ENCODE measurements at places on chromosomes 1 and 21.

DNA sequence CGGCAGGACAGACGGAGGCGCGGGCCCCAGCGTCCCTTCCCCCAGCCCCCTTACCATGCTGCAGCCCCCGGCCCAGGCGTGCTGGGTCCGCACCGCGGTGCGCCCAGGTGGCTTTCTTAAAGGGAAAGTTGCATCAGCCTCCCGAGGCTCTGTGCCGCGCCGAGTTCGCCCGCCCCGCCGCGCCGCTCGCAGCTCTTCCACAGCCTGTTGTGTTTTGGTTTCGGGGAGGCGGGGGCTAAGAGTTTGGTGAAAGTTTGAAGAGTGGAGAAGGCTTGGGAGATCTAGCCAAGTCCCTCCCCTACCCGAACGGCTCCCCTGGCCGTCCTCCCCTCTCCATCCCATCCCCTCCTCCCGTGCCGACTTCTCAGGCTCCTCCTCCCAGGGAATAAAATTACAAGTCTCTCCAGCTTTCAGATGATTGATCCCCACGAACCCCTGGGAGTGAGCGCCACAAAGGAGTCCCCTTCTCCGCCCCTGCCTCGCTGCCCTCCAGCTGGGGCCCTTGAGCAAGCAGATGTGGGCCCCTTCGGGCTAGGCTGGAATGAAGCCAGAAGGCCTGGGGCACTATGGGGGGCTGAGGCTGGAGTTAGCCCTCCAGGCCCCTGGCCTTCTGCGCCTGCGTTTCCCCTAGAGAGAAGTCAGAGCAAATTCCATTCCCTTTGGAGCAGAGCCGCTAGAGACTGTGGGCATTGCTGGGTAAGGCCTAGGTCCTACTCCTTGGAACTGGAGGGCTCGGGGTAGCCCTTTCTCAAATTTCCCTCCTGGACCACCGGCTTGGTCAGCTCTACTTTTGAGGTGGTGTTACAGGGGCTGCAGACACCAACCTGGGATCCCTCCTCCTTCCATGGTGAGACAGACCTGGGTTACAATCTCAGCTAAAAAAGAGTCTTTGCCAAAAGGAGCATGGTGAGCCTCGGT is at the start of gene SLC6A9:
SLC6A9 (minus strand) TSS at position 211 of the 918 bp plus-strand sequence. CDS start 7,185 bp downstream, outside the sequence.
- peak; percentile 37 for DNase-seq

- no peak for DNase-seq
Measured at GRCh38 chr1:155695072-155695471, 6.2 kb downstream of the DAP3 start.

DNA sequence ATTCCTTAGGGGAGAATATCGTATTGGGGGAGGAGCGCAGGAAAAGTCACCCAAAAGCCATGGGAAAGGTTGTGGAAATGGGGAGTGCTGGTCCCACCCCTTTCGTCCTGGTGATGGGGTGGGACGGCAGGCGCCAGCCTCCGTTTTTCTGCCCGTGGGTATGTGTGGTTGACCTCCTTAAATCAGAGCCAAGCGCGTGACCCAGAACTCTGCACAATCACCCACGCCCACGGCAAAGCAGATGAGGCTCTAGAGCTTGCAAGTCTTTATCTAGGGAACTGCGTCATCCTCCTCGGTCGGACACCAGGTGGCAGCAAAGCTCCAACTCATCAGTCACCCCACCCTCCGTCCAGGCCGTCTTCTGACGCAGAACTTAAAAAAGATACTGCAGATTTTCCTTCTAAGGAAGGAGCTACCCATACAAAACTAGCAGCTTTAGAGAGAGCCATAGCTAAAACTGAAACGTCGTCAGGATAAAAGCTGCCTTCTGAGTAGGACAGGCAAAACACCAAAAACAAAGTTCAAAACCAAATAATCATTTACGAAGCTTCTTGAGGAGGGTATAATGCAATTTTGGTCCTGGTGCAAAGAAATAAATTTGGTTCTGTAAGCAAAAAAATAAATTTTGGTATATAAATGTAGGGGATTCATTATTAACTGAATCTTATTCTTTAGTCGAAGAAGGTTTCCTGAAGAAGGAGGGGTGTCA is 62.0 kb downstream of the TBX19 start:
- DNase-seq, result peak; percentile 88

DNA sequence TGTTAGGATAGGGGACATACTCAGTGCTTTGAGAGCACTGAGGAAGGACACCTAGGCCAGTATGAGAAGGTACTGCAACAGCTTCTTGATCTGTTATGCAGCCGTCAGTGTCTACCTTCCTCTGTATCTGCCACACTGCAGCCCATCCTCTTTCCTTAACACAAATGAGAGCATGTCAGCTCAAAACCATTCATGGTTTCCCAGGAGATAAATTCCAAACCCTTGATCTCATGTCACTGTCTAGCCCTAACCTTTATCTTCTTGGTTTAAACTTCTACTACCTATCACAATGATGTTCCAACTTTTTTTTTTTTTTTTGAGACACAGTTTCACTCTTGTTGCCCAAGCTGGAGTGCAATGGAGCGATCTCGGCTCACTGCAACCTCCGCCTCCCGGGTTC is 1.4 kb downstream of the ZMYND12 start:
- no peak for DNase-seq

- no peak for DNase-seq
Measured at GRCh38 chr1:89822999-89823628, 2.3 kb downstream of the LRRC8D start.

- DNase-seq, result no peak
Measured at GRCh38 chr1:82540006-82540405, 739.3 kb downstream of the ADGRL2 start.

DNA sequence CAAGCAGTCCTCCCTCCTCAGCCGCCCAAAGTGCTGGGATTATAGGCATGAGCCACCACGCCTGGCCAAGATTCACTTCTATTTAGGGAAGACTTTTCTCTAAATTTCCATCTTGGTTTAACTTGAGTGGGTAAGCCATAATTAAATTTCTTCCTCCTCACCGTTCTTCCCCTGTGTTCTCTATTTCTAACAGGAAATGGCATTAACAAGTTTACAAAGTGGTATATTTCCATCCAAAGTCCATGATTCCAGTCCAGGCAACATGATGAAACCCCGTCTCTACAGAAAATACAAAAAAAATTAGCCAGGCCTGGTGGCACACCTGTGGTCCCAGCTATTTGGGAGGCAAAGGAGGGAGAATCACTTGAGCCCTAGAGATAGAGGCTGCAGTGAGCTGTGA is 92.1 kb downstream of the ZFYVE9 start:
- DNase-seq, result no peak

DNA sequence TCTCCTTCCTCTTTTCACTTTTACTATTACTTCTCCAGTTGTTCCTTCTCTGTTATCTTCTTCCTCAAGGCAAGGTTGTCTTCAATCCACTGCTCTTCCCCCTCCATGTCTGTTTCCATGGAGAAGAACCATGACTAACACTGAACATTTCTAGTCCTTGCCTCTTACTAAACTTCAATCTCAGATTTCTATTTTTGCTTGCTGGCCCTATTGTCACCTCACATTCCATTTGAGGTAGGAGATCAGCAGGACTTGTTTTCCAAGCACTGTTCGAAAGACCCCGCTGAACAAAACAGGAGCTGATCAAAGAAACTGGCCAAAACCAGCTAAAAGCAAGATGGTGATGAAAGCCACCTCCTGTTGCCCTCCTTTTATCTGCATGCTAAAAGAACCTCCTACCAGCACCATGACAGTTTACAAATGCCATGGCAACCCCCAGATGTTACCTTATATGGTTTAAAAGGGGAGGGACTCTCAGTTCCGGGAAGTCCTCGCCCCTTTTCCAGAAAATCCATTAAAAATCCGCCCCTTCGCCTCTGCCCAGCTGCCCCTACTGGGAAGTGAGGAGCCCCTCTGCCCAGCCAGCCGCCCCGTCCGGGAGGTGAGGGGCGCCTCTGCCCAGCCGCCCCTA is 22.6 kb downstream of the GON4L start:
- DNase-seq, result no peak

DNA sequence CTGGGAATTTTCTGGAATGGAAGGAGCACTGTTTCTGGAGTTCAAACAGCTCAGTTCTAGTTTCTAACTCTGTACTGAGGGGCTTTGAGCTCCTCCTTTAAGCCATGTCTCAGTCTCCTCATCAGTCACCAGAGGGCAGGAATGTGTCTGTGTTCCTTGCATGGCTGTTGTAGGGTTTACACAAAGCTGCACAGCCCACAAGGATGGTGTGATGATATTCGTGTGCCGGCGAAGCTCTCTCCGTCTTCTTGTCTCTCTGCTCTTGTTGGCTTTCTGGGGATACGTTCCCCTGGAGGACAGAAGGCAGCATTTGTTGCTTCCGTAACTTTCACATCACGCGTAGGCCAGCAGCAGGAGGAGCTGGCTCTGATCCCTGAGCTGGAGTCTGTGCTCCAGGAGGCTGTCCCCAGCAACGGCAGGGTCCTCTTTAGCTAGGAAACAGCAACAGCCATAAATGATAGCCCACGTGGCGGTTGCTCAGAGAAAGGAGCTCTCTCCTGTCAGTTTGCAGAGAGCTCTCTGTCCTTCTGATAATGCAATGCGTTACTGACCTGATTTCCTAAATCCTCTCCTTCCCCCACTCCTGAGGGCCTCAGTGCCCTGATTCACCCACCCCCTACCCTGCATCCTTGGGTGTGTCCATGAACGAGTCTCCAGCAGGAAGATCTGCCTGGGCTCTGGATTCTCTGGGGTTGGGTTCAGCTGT is 189.2 kb upstream of the VAMP3 start:
- DNase-seq, result no peak

- no peak for DNase-seq
Measured at GRCh38 chr21:35284199-35284598, 235.1 kb upstream of the RUNX1 start.

DNA sequence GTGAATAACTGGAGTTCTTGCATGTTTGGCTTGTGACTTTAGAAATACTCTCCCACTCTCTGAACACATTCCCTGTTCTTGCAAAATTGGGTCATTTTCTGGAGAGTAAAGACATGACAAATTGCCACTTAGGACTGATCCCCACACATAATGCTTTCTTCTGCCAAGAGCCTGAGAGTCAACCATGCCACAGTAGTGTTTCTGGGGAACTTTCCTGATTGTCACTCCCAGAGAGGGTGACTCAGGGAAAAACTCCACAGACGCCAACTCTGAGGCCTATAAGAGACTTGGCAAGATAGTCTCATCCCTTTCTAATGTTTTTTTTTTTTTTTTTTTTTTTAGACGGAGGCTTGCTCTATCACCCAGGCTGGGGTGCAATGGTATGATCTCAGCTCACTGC is 157.8 kb downstream of the ATG4C start:
- no peak for DNase-seq

DNA sequence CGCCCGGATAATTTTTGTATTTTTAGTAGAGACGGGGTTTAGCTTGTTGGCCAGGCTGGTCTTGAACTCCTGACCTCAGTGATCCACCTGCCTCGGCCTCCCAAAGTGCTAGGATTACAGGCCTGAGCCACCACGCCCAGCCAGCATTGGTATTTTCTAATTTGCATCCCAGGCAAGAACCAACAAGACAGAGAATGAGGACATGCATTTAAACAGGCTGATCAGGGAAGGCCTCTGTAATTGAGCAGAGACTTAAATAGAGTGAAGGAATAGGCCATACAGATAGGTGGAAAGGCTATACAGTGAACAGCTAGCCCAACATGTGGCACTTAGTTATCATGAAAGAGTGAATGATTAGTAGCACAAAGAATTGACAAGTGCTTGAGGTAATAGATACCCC is 230.4 kb downstream of the SLC35F3 start:
- no peak for DNase-seq

DNA sequence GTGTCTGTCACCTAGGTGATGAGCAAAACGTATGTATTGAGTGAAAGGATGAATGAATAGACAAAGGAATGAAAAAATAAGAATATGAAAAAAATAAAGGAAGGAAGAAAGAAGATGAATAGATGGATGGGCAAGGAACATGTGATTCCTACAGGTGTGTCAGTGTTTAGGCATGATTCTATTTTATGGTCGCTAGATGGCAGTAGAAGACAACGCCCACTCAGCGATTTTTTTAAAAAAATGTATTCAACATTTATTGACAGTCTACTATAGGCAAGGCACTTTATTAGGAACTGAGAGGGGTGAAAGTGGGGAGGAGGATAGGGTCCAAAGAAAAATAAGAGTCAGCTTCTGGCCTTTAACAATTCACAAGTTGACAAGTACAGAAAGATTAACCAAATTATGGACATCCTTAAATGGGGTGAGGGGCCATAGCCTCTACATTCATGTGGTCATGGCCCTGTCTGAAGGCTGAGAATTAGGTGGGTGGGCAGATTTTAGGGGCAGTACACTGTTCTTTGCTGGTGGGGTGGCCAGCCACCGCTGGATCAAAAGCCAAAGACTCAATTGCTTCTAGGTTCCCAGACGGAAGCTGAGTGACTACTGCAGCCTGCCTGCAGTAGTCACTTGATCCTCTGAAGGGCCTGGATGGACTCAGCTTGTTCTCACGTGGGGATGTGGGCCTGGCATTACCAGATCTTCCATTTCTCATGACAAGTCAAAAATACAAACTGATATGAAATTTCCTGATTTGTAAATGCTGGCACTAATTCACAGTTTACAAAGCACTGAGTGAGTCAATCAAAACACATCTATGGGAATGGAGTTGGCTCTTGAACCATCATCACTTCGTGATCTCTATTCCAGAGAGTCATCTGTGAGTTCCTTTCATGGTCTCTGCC is 83.9 kb downstream of the FASLG start:
- no peak for DNase-seq

- no peak for DNase-seq
Measured at GRCh38 chr21:45991606-45992300, 10.2 kb downstream of the COL6A1 start.

DNA sequence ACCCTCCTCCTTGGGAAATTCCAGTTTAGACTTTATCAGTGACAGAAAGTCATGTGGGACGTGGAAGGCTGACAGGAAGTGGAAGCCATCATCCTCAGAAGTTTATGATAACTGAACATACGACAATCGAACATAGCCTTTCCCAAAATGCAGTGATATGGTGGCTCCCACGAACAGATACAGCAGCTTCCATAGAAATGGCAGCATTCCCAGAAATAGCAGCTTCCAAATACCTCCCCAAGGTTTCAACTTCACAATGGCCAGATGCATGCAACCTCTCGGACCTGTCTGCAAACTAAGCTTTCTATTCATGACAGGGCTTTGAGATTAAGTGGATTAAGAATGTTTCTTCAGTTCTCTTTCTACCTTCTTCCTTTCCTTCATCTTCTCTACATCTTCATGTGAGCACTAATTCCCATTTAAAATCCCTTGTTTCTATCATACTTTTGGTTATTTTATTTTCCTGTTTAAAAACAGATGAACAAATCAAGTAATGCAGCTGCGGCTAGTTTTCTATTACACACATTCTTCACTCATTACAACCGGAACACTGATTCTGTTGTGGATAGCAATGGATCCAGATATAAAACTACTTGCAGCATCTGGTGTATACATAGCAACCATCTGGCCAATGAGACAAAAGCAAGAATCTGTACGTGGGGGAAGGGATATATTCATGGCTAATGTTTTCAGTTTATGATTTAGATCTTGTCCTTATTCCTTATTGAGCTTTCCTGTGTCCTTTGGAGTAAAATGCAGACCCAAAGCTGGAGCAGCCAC is 304.8 kb downstream of the BRINP3 start:
- no peak for DNase-seq

DNA sequence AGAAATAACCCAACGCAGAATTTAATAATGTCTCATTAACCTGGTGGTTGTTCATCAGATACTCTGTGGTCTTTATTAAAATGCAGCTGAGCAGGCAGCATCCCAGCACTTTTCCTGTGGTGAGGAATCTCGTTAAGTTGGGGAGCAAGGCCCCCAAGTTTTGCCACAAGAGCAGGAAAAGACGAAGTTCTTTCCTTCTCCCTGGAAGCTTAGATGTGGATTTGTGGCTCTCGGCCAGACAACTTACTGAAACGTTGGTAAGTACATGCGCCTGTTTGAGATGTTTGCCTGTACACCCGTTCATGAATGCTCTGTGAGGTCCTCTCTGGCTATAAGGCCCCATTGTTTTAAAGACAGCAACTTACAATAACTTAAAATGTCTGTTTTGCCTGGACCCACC is 34.3 kb upstream of the PDE9A start:
- no peak for DNase-seq

- DNase-seq, result no peak
Measured at GRCh38 chr21:39327727-39328126, 14.3 kb upstream of the BRWD1 start.

Measured in stimulated activated CD8-positive, alpha-beta memory T cell treated with anti-CD3 and anti-CD28 coated beads, Interleukin-7, amount 100 ng/mL, for 4 hours (primary cell).